ENCODE measurements at places on chromosomes 1 and 21. TPM values are rescaled to one million over a fixed set of nuclear protein-coding genes. Genes with fewer than 3 reads are reported as not detected.

GRCh38 chr1:176786274-176786673 is 323.3 kb downstream of the PAPPA2 start:
- no peak overlapping the region for H3K4me3 ChIP-seq
- H3K36me3 ChIP-seq = no peaks in the 10 kb centered on the region
- DNase-seq = no peak
- no peak overlapping the region for H3K27ac ChIP-seq
- H3K4me1 ChIP-seq = peaks cover 2% of the 10 kb centered on the region

GRCh38 chr1:244049162-244050013 is 1.7 kb upstream of the ZBTB18 start:
- peaks cover 52% of the 10 kb centered on the region for H3K4me1 ChIP-seq
- peak; percentile 73 for DNase-seq
- H3K36me3 ChIP-seq = peaks cover 7% of the 10 kb centered on the region
- H3K27me3 ChIP-seq = no peaks in the 10 kb centered on the region
- H3K4me3 ChIP-seq = peak overlapping the region; percentile 90

TNFRSF9 gene
- 2.9 TPM for polyA plus RNA-seq

GRCh38 chr1:1562556-1563195 is 12.0 kb downstream of the SSU72 start:
- H3K4me3 ChIP-seq = no peak overlapping the region
- H3K4me1 ChIP-seq = no peaks in the 10 kb centered on the region
- DNase-seq = no peak
- H3K27ac ChIP-seq = no peak overlapping the region

DNA sequence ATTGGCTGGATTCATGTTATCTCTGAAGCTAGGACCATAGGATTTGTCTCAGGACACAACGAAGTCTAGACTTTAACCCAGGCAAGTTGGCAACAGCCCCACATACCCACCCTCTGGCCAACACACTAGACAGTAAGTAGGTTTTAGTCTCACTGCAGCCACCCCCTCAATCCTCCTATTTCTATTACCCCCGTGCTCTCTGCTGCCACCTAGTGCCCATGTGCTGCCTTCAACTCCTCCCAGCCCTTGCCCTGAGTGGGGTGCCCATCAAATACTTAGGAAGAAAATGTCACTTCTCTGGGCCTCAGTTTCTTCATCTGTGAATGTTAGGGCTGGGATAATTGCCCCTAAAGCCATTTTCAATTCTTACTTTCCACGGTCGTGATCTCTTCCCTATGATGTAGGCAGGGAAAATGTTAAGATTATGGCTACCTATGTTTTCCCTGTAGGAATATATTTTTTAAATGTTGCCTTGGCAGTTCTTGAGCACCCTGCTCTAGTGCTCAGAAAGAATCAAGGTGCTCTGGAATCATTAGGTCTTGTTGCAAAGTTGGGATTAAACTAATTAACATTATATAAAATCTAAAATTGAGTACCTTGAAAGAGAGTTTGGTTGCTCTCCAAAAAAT is 213.0 kb downstream of the LMX1A start:
- H3K27me3 ChIP-seq = no peaks in the 10 kb centered on the region
- no peaks in the 10 kb centered on the region for H3K4me1 ChIP-seq
- no peaks in the 10 kb centered on the region for H3K36me3 ChIP-seq

C1orf105 gene
- not detected for polyA plus RNA-seq

DNA sequence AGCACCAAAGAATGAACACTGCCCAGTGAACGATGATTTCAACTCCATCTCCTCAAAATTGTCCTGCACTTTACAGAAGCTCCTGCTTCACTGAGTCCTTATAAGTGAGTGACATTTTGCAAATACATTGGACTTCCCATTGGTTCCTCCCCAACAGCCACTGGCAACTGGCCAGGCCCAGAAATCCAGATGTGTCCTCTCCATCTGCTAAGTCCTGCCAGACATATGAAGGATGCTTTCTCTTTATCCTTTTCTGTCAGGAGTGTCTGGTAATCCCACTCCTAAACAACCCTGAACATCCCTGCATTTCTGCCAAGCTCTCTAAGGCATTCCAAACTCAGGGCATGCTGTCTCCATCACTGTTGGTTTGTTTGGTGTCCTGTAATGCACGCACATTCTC is 271.8 kb downstream of the RRAGC start:
- H3K4me3 ChIP-seq = no peak overlapping the region
- peaks cover 5% of the 10 kb centered on the region for H3K36me3 ChIP-seq
- DNase-seq = no peak
- H3K4me1 ChIP-seq = no peaks in the 10 kb centered on the region
- no peak overlapping the region for H3K27ac ChIP-seq
- H3K27me3 ChIP-seq = no peaks in the 10 kb centered on the region

TIAM1 gene
- 2.4 TPM for polyA plus RNA-seq

- H3K36me3 ChIP-seq = no peaks in the 10 kb centered on the region
- no peak overlapping the region for H3K4me3 ChIP-seq
- H3K27me3 ChIP-seq = no peaks in the 10 kb centered on the region
- no peaks in the 10 kb centered on the region for H3K4me1 ChIP-seq
- no peak overlapping the region for H3K27ac ChIP-seq
Measured at GRCh38 chr21:35520856-35521255, 471.8 kb upstream of the RUNX1 start.

DNA sequence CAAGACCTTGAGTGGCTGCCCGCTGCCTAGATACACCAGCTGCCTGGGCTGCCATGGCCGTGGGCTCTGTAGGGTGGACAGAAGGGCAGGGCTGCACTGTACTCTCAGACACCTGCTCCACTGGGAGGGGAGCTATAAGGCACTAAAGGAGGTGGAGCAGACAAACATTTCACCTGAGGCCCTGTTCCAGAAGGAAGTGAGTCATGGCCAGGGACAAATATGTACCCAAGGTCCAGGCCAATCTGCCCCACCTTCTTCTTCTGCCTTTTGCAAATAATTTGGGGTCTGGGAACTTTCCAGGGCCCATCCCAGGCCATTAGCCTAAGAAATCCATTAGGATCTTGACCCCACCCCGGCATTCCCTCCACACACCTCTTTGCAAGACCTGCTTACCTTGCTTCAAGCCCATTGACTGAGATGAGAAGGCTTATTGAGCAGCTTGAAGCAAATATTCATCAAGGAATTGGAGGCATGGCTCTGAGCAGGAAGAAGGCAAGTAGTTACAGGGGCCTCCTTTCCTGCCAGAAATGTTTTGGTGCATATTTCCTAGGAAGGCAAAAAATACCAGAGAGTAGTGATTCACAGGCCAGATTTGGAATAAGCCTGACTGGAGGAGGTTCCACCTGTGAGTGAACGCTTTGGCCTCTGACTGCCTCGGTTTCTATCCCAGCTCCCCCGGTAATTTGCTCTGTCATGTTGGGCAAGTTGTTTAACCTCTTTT is at the start of gene CAPN8:
Gene CAPN8, minus strand, starts transcription at position 110 of the 721 bp plus-strand sequence. Its CDS starts 55 bp downstream, at position 55.
- no peaks in the 10 kb centered on the region for H3K36me3 ChIP-seq
- no peak within 1 kb of the TSS for H3K27ac ChIP-seq
- H3K4me3 ChIP-seq = no peak within 1 kb of the TSS
- peaks cover 9% of the 10 kb centered on the region for H3K27me3 ChIP-seq
- H3K4me1 ChIP-seq = no peaks in the 10 kb centered on the region
- no peak for DNase-seq

- H3K4me1 ChIP-seq = peaks cover 5% of the 10 kb centered on the region
- DNase-seq = no peak
- H3K36me3 ChIP-seq = no peaks in the 10 kb centered on the region
- H3K4me3 ChIP-seq = no peak overlapping the region
- H3K27ac ChIP-seq = no peak overlapping the region
- H3K27me3 ChIP-seq = no peaks in the 10 kb centered on the region
Measured at GRCh38 chr1:81505831-81506230, 294.9 kb upstream of the ADGRL2 start.

DNA sequence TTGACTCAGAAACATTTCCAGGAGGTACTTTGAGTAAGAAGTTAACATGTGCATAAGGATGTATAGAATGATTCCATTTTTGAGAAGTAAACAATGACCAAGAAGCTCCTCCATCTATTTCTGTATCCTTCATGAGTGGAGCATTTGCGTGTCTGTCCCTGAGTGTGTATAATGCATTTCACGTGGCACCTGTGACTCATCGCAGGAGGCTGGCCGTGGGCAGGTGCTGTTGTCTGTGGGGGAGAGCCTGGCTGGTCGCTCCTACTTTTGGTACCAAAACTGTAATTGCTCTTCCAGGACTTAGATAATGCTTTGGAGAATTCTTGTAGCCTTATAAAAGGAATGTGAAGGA is 16.5 kb downstream of the SLC37A1 start:
- no peak overlapping the region for H3K27ac ChIP-seq
- DNase-seq = no peak
- H3K36me3 ChIP-seq = no peaks in the 10 kb centered on the region
- H3K27me3 ChIP-seq = no peaks in the 10 kb centered on the region

GRCh38 chr1:16630661-16631247 is 17.4 kb upstream of the NBPF1 start:
- peaks cover 39% of the 10 kb centered on the region for H3K36me3 ChIP-seq
- no peak overlapping the region for H3K27ac ChIP-seq
- no peak overlapping the region for H3K4me3 ChIP-seq
- no peaks in the 10 kb centered on the region for H3K27me3 ChIP-seq

GRCh38 chr21:35203093-35203977 is 154.2 kb upstream of the RUNX1 start:
- H3K4me1 ChIP-seq = peaks cover 2% of the 10 kb centered on the region
- H3K27me3 ChIP-seq = no peaks in the 10 kb centered on the region
- H3K27ac ChIP-seq = peak overlapping the region; percentile 96

GRCh38 chr1:246591047-246591446 is 24.8 kb downstream of the CNST start:
- H3K36me3 ChIP-seq = peaks cover 18% of the 10 kb centered on the region
- no peaks in the 10 kb centered on the region for H3K27me3 ChIP-seq
- peak overlapping the region; percentile 85 for H3K27ac ChIP-seq
- H3K4me3 ChIP-seq = no peak overlapping the region
- H3K4me1 ChIP-seq = peaks cover 25% of the 10 kb centered on the region

AQP10 gene
- 0.02 TPM for polyA plus RNA-seq

AMY1C gene
- polyA plus RNA-seq = not detected

DNA sequence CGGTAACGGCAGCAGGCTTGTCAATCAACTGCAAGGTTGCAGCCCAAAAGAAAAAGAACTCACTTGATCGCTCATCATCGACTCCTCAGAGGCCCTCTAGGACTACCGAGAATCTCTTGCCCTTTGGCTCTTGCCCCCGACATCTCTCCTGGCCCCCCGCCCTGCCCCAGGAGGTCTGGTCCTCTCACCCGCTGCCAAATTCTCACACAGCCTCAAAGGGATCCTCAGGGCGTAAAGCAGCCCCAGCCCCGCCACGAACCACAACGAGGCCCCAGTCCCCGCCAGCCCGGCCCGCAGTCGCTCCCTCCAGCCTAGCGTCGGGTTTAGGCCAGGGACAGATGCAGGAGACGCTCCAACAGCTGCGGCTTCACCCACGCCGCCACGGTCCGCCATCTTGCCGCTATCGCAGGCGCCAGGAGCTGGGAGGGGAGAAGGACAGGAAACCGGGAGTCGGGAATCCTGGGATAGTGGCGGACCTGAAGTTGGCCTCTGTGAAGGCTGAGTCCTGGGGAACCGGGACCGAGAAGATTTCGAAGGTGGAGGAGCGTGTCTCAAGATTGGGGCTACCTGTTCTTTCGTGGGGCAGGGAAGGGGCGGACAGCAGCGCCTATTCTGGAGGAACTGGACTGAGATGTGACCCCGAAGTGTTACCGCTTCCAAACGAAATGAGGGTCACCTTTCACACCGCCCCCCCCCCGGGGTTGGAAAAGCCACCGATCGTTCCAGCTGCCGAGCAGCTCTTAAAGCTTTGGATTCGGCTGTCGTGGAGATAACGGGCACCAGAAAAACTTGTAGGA is at the start of gene ST7L:
Gene ST7L, minus strand, starts transcription at position 421 of the 797 bp plus-strand sequence. Its CDS starts 28 bp downstream, at position 393.
- H3K36me3 ChIP-seq = peaks cover 28% of the 10 kb centered on the region
- H3K27me3 ChIP-seq = no peaks in the 10 kb centered on the region
- peak within 1 kb of the TSS; percentile 88 for H3K4me3 ChIP-seq
- peak within 1 kb of the TSS; percentile 94 for H3K27ac ChIP-seq

GRCh38 chr1:8165595-8166360 is 139.7 kb upstream of the ERRFI1 start:
- H3K27ac ChIP-seq = no peak overlapping the region
- H3K4me3 ChIP-seq = no peak overlapping the region
- H3K4me1 ChIP-seq = peaks cover 12% of the 10 kb centered on the region
- H3K27me3 ChIP-seq = no peaks in the 10 kb centered on the region
- no peaks in the 10 kb centered on the region for H3K36me3 ChIP-seq

OR2T11 gene
- polyA plus RNA-seq = not detected

CHI3L2 gene
- 0.97 TPM for polyA plus RNA-seq

DNA sequence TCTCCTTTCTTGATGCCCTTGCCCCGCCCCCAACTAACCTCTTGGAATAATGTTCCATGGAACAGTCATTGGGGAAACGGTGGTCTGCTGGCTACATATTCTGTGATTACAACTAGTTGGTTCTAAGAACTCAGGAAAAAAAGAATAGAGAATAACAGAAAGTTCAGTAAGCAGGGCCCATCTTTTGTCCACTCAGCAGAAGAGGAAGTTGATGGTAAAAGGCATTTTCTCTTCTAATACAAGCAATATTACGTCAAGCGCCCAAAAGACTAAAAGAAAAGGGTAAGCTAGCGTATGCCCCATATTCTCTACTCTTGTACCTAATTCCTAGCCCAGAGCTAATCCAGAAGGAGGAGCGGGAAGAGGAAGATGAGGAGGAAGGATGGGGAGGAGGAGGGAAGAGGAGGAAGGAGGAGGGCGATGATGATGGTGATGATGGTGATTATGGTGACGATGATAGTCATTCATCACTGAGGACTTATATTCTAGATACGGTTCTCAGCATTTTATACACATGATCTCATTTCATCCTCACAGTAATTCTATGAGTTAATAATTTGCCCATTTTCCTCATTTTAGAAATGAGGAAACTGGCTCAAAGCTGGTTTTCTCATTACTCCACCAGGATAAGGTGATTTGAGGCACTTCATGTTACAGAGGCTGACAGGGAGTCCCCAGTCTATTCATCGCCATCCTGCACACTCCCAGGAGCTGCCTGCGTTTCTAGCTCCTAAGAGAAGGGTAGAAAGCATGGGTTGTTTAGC is 76.6 kb upstream of the EFHD2 start:
- no peak overlapping the region for H3K4me3 ChIP-seq
- H3K27ac ChIP-seq = no peak overlapping the region
- H3K4me1 ChIP-seq = 0 out of 2 replicates have a peak, but pooled peaks cover 11% of the 10 kb centered on the region
- no peaks in the 10 kb centered on the region for H3K36me3 ChIP-seq
- no peaks in the 10 kb centered on the region for H3K27me3 ChIP-seq
- no peak for DNase-seq

DNA sequence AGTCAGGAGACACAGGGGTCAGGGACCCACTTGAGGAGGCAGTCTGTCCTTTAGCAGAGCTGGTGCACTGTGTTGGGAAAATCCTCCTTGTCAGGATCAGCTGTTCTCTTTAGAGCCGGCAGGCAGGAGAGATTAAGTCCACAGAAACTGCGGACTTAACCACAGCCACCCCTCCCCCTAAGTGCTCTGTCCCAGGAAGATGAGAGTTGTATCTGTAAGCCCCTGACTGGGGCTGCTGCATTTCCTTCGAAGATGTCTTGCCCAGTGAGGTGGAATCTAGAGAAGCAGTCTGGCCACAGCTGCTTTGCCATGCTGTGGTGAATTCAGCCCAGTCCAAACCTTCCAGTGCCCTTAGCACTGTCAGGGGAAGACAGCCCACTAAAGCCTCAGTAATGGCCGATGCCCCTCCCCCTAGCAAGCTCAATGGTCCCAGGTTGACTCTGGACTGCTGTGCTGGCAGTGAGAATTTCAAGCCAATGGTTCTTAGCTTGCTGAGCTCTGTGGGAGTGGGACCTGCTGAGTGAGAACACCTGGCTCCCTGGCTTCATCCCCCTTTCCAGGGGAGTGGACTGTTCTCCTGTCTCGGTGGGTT is 172.8 kb downstream of the ST6GALNAC3 start:
- H3K4me3 ChIP-seq = no peak overlapping the region
- no peaks in the 10 kb centered on the region for H3K36me3 ChIP-seq
- no peaks in the 10 kb centered on the region for H3K27me3 ChIP-seq
- no peak overlapping the region for H3K27ac ChIP-seq

Measured in SK-N-SH (cell line).